Myometrial cell (primary cell): ENCODE measurements at places on chromosomes 5 and 9. TPM values are rescaled to one million over a fixed set of nuclear protein-coding genes. Genes with fewer than 3 reads are reported as not detected.

HBEGF gene
- total RNA-seq, result 6.9 and 16.7 TPM in 2 replicates

GABRA6 gene
- not detected in 2 replicates for total RNA-seq

FOXD4L4 gene
- not detected in 2 replicates for total RNA-seq

FCN2 gene
- not detected in 2 replicates for total RNA-seq

IL9 gene
- not detected in 2 replicates for total RNA-seq

EQTN gene
- not detected in 2 replicates for total RNA-seq

FOXD4 gene
- total RNA-seq, result not detected in 2 replicates

IZUMO3 gene
- total RNA-seq, result not detected in 2 replicates

IFNA16 gene
- not detected in 2 replicates for total RNA-seq

C9 gene
- not detected in 2 replicates for total RNA-seq

ACOT12 gene
- total RNA-seq, result 0.18 TPM in 1 of 2 replicates, not detected in the other

PDCD1LG2 gene
- total RNA-seq, result 9.6 and 11.0 TPM in 2 replicates

PDE8B gene
- total RNA-seq, result not detected in 2 replicates

IL5 gene
- not detected in 2 replicates for total RNA-seq

MAML1 gene
- total RNA-seq, result 11.2 and 13.3 TPM in 2 replicates

MCCC2 gene
- total RNA-seq, result 23.6 and 26.9 TPM in 2 replicates

STPG3 gene
- total RNA-seq, result not detected in 2 replicates

MARCHF11 gene
- not detected in 2 replicates for total RNA-seq

CCDC180 gene
- 0.29 and 0.35 TPM in 2 replicates for total RNA-seq

IRX4 gene
- total RNA-seq, result not detected in 2 replicates

YTHDC2 gene
- 11.2 and 11.7 TPM in 2 replicates for total RNA-seq

ST8SIA4 gene
- 0.18 TPM in 1 of 2 replicates, not detected in the other for total RNA-seq

NPR3 gene
- total RNA-seq, result 0.58 and 4.6 TPM in 2 replicates

KIAA0825 gene
- 1.4 and 2.5 TPM in 2 replicates for total RNA-seq

PLPP7 gene
- total RNA-seq, result 14.9 and 21.3 TPM in 2 replicates

ABL1 gene
- 38.3 and 41.5 TPM in 2 replicates for total RNA-seq

PCDHGA8 gene
- 0.71 and 0.86 TPM in 2 replicates for total RNA-seq

PLAC8L1 gene
- not detected in 2 replicates for total RNA-seq

ROPN1L gene
- 1.8 TPM in 1 of 2 replicates, not detected in the other for total RNA-seq

ECSCR gene
- total RNA-seq, result not detected in 2 replicates
